ENCODE measurements at places on chromosomes 3 and 15.

- DNase-seq = no peak
Observed at GRCh38 chr15:78763796-78764241, 47.4 kb downstream of the ADAMTS7 start.

GRCh38 chr3:114451051-114451451, 157.2 kb downstream of the TIGIT start:
- DNase-seq = no peak

DNA sequence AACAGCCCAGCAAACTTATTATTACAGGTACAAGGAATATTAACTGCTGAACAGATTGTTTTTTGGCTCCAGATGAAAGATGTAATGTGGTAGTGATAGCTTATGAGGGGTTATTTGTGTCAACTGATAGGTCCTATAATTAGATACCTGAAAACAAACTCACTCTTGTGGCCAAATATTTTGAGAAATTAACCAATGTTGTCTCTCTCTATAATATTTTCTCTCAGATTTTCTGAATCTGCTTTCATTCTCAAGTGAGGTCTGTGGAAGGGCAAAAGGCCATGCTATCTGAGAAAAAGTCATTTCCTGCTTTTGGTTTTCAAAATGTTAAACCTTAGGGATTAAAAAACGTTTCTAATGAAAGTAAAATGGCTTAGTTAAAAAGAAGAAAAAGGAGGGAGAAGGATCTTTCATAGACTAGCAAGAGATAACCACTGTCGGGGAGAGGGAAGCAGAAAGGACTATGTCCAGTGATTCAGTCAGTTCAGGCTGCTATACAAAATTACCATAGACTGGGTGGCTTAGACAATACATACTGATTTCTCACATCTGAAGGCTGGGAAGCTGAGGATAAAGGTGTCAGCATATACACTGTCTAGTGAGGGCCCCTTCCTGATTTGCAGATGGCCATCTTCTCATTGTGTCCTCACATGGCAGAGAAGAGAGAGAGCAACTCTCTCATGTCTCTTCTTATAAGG, 277.5 kb upstream of the P2RY1 start:
- no peak for DNase-seq

DNA sequence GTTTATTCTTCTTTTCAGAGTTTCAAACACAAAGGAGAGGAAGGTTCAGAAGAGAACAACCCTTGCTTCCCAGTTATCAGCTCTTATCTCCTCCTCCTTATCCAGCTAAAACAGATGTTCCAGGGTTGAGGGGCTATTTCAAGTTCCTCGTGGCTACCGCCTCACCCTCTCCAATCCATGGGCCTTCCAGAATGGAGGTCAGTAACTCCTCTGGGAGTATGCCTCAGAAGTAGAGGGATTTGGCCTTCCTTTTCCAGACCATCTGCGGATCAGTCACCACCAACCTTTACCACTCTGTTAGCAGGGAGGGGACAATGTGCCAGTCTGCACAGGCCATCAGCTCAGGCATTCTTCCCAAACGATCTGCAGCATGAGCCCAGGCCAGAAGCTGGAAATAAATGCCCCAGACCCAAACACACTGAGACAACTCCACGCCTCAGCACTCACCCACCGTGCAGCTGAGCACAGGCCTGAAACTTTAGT, 14.8 kb downstream of the HTR3C start:
- DNase-seq = no peak

- DNase-seq = no peak
Observed at GRCh38 chr3:149199474-149199873, 22.2 kb downstream of the CP start.

Measured in activated naive CD4-positive, alpha-beta T cell treated with anti-CD3 and anti-CD28 coated beads, Interleukin-2, amount 10 ng/mL, durations not matched to agents 7 days and 5 days (primary cell).